AG08396 (cell line): ENCODE measurements at places on chromosomes 3 and 15.

DNA sequence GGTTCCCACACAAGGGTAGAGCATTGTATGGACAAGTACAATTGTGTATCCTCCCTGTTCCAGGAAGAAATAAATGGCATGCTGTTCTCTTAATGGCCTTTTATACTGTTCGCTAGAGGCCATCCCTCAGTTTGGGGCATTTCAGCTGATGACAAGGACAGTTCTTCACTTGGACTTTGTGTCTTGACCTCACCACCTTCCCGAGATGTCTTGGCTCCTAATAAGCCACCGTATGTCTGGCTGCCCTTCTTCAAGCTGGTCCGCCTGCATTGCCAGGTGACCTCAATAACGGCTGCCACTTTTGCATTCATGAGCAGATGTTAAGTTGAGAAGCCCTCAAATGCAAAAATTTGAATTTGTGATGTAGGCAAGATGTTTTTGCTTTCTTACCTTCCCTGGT lies 24.1 kb downstream of the ZBTB38 start:
- DNase-seq = no peak

GRCh38 chr3:28547677-28548076 lies 199.1 kb upstream of the AZI2 start:
- DNase-seq = no peak

GRCh38 chr15:52326756-52327155 lies 31.2 kb upstream of the MYO5C start:
- DNase-seq = no peak

DNA sequence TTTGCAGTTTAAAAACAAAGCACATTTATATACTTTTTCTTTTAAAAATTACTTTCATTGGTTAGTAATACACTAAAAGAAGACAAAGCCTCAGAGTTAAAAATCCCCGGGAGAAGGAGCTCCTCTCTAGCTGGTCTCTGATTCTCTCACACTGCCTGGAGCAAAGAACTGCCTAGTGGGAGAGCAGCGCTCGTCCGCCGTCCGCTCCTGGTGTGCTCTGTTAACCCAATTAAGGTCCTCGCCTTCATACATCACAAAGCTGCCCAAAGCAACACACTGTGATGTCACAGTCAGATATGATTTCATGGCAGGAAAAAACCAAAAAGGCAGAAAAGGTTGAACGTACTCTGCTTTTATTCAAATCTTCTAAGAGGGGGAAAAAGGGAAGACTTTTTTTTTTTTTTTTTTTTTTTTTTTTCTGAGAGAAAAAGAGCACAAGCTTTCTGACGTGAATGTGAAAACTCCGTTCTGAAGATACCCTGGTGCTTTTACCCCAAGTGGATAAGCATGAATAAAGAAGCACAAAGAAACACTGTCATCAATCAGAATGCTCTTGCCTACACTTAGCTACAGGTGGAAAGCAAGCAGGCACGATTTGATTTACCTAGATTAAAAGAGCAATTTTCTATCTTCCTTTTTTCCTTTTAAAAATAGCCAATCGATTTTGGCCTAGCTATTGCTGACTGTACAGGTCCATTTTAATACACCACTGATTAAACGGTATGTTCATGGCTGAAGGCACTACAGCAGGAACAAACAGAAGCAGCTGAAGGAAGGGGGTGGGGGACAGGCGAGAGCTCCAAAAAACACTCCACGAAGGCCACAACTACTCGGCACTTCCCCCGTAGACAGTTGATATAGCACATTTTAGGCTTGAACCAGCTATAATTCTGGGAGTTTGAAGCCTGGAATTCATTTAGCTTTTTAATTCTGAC lies 115.2 kb downstream of the TIGIT start:
- no peak for DNase-seq

DNA sequence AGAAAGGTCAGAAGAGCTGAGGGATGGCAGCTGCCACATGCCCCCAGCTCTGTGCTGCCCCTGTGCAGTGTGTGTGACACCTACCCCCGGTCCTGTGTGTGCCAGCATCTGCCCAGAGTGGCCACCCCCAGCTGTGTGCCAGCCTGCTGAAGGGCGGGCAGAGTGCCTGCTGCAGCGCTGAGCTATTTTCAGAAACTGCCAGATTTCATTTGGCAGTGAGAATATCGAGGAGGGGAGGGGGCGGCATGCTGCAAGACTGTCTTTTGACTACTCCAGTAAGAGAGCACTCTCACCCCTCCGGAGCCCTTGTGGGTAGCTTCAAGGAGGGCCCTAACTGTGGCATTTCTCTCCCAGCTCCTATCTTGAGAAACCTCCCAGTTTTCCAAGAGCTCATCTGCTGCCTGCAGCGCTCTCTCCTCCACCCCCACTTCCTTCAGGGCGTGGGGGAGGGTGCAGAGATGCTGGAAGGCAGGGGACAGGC lies 25.2 kb upstream of the DOCK3 start:
- DNase-seq = no peak

DNA sequence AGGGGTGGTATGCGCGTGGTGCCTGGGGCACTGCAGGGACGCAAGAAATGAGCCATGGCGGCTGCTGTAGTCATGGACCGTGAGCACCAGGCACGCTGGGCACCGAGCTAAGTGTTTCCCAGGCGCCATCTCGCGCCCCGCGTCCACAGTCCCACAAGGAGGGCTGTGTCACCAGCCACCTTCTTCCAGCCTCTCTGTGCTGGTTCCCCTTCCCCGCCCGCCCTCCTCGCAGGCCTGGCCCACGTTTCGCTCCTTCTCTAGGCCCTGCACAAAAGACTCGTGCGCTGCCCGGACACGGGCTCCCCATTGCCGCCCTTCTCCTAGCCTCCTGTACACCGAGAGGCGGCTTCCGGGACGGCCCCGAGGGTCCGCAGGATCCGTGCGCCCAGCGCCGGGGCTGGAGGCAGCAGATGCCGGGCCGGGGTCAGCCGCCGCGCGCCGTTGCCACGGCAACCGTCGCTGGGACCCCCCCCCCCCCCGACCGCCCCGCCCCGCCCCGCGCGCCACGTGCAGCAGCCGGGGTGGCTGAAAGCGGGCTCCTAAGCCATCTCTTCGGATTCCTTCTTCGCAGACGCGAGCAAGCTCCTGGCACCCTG lies 113.4 kb downstream of the SRGAP3 start:
- DNase-seq = no peak

GRCh38 chr3:56251343-56251945 lies 216.8 kb downstream of the ERC2 start:
- peak; percentile 50 for DNase-seq

GRCh38 chr3:72311425-72311824 lies 526.5 kb upstream of the PROK2 start:
- DNase-seq = no peak

DNA sequence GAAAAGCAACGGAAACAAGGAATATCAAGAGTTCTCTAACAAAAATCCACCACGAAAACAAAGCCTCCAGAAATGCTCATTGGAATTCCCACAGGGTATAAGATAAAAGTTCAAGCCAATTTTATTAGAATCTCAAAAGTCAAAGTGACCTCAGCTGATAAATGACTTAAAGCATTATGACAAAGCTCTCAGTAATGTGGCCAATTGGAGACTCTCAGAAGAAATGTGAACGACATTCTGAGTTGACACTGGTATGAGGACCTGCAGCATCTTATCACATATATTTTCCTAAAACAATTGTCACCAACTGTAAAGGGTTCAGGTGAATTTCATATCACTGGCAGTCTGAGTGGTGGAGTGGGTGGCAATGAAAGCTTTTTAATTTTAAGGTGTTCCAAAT lies 199.1 kb downstream of the FOXP1 start:
- no peak for DNase-seq

- no peak for DNase-seq
Measured at GRCh38 chr3:89955156-89955555, 847.7 kb downstream of the EPHA3 start.

GRCh38 chr15:49747340-49747739 lies 126.5 kb downstream of the DTWD1 start:
- DNase-seq = no peak

DNA sequence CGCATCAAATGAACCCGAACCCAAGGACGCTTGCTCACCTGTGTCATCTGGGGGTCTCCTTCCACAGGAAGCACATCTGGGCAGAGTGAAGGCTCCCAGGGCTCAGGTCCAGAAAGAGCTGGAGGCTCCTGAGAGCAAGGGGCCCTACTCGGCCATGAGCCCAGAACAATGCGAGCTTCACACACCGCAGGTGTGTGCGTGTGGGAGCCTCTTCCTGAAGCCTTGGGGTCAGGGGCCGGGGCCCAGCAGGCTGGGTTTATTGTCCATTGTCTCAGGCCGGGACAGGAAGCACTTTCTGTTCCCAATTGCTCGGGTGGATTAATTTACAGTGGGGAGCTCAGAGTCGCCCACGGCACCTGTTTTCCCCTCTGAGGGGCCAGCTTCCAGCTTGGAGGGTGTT lies 74.8 kb downstream of the RPN1 start:
- DNase-seq = no peak

- DNase-seq = peak; percentile 69
Measured at GRCh38 chr15:63044645-63045464, 2.3 kb downstream of the TPM1 start.

GRCh38 chr15:78052545-78052944 lies 25.0 kb downstream of the TBC1D2B start:
- no peak for DNase-seq

GRCh38 chr3:169822983-169823382 lies 10.3 kb upstream of the LRRC34 start:
- DNase-seq = no peak

DNA sequence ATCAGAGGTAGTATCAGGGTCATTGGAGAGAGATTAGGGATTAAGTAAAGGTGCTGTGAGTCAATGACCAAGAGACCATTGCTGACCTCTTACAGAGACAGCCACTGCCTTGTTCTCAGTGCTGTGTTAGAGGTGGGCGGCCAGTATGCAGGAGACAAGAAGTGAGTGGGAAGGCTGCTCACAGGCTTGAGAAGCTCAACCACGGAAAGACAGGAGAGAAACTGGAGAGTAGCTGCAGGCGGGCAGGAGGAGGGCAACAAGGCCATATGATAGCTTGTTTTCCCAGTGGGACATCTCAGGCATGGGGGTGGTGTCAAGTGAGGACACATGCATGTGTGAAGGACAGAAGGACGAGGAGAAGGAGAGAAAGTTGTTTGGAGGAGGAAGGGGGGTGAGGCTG lies 237.3 kb downstream of the PDCD6IP start:
- DNase-seq = no peak

DNA sequence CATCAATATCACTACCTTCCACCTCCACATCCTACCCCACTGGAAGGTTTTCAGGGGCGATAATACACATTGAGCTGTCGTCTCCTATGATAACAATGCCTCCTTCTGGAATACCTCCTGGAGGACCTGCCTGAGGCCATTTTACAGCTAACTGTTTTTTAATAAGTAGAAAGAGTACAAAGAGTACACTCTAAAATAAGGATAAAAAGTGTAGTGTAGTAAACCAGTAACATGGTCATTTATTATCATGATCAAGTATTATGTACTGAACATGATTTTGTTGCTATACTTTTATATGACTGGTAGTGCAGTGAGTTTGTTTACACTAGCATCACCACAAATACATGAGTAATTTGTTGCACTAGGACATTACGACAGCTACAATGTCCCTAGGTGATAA lies 46.6 kb upstream of the SSR3 start:
- no peak for DNase-seq

- DNase-seq = peak; percentile 34
Measured at GRCh38 chr3:41893977-41894376, 67.9 kb downstream of the ULK4 start.

DNA sequence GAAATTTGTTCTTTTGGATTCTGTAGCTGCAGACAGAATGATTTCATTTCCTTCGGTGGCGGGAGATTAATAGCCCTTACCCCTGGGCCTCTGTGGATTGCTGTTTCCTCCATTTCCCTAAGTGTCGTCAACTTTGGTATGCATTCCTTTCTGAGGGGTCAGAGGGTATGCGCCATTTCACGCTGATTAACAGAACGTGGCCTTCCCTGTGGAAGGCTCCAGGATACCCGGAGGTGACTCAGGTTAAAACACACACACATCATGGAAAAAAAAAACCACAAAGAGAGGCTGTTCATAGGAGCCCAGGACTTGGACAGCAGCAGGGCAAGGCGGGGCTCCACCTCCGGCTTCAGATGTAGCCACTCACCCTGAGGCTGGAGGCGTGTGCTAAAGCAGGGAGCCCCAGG lies 51.9 kb downstream of the EPHB1 start:
- DNase-seq = peak; percentile 79

DNA sequence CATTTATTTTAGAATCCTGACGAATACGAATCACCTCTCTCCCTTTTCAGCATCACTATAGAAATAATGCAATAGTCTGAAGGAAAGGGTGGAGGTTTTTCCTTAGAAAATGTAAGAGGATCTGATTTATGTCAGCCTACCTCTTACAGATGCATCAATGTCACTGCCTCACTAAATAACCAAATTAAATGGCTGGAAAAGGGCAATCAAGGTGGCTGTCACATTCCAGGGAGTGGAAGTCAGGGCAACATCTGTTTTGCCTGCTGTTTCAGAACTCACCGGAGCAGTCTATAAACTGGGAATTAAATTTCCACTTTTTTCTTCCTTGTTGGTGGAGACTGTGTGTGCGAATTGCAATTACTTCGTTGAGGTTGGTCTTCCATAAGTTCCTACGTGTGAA lies 299.3 kb upstream of the PDZRN3 start:
- DNase-seq = no peak

DNA sequence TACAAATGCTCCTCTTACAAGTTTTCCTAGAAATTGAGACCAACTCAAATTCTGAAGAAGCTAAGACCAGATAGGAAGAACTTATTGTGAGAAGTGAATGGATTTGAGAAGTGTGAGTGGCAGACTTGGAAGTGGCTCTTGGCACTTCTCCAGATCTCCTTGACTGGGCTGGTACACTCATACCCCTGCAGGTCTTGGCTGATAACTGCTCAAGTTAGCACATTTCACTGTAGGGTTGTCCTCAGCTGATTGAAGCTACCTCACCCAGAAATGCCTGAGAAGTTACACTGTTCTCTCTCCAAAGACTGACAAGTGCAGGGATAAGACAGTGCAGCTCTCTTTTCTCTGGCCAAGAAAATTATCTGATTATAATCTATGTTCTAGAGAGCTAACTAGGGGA lies 16.5 kb upstream of the CLDN1 start:
- no peak for DNase-seq

GRCh38 chr3:26964836-26965235 lies 342.3 kb downstream of the LRRC3B start:
- DNase-seq = no peak

GRCh38 chr3:126146034-126146433 lies 34.4 kb downstream of the ALDH1L1 start:
- DNase-seq = no peak

DNA sequence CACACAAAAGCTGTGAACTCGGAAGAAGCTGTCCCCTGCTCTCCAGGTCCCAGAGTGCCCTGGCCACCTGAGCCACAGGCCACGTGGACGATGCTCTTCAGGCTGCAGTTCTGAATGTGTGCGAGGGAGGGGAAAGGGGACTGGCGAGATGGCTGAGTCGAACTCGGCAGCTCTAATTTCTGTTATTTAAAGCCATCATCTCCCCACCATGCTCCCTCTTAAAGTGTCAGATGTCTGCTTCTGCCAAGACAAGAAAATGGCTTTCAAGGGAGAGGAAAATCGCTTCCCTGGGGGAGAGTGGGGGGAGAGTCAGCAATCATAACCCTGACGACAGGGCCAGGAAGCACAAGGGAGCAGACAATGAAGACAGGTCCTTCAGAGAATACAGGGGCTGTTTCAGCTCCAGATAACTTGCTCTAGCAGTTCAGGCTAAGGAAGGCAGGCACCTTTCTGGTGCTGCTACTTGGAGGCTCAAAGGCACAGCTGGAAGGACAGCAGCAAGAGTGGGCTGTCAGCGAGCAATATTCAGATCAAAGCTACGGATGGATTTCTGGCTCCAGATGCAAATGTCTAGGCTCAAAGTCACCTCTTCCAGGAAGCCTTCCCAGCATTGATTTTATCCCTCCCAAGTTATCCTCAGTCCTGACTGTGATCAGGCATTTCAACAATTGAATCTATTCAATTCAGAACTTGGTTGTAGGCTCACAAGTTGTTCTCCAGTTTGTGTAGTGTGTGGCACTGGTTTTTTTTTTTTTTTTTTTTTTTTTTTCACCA lies 15.5 kb upstream of the CCDC33 start:
- DNase-seq = no peak
